ENCODE measurements at places on chromosomes 12 and 14.

GRCh38 chr12:113778432-113779132, 187.5 kb downstream of the RBM19 start:
- H3K27ac ChIP-seq: no peak overlapping the region
- no peaks in the 10 kb centered on the region for H3K4me1 ChIP-seq
- DNase-seq: no peak
- peaks cover 49% of the 10 kb centered on the region for H3K27me3 ChIP-seq

- no peak overlapping the region for H3K4me3 ChIP-seq
- no peak for DNase-seq
- H3K27ac ChIP-seq: no peak overlapping the region
- no peaks in the 10 kb centered on the region for H3K4me1 ChIP-seq
- H3K27me3 ChIP-seq: no peaks in the 10 kb centered on the region
- no peaks in the 10 kb centered on the region for H3K36me3 ChIP-seq
These were observed 452.8 kb downstream of the AACS start for GRCh38 chr12:125518074-125518473.

DNA sequence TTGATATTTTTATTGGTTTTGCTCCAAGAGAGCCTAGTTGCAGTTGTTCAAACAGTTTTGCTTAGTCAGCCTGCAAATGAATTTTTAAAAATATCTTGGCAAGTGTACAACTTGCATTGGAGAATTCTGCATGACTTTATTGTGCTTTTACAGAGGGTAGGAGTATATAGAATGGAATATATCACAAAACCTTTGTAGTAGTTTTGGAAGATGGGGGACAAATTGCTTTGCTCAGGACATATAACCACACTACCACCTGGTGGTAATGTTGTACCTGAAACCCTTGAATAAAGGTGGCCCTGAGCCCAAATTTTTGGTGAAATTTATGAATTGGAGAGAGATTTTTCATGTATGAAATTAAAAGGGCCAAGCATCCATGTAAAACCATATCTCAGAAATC, 645.2 kb downstream of the MED13L start:
- DNase-seq: no peak
- H3K36me3 ChIP-seq: no peaks in the 10 kb centered on the region
- no peaks in the 10 kb centered on the region for H3K27me3 ChIP-seq
- no peak overlapping the region for H3K4me3 ChIP-seq
- H3K27ac ChIP-seq: no peak overlapping the region
- no peaks in the 10 kb centered on the region for H3K4me1 ChIP-seq

GRCh38 chr14:32932302-32932913, 6.3 kb upstream of the NPAS3 start:
- H3K27ac ChIP-seq: no peak overlapping the region
- H3K4me3 ChIP-seq: peak overlapping the region; percentile 41
- peaks cover 72% of the 10 kb centered on the region for H3K27me3 ChIP-seq
- no peak for DNase-seq
- H3K4me1 ChIP-seq: peaks cover 20% of the 10 kb centered on the region

DNA sequence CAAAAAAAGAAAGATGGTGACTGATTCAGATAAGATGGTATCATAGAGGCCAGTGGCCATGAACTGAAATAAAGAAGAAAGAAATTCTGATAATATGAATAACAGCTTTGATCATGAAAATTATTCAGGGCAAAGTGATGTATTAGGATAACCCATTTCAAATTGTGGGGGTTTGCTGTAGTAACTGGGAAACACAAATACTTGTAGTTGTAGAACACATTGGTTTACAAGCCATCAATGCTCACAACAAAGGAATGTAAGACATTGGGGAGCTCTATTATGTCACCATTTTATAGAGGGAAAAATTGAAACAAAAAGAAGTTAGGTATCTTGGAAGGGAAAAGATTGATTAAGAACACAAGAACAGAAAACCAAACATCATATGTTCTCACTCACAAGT, 140.4 kb upstream of the FRMD6 start:
- H3K27me3 ChIP-seq: no peaks in the 10 kb centered on the region
- no peak for DNase-seq
- H3K27ac ChIP-seq: no peak overlapping the region
- no peaks in the 10 kb centered on the region for H3K36me3 ChIP-seq

DNA sequence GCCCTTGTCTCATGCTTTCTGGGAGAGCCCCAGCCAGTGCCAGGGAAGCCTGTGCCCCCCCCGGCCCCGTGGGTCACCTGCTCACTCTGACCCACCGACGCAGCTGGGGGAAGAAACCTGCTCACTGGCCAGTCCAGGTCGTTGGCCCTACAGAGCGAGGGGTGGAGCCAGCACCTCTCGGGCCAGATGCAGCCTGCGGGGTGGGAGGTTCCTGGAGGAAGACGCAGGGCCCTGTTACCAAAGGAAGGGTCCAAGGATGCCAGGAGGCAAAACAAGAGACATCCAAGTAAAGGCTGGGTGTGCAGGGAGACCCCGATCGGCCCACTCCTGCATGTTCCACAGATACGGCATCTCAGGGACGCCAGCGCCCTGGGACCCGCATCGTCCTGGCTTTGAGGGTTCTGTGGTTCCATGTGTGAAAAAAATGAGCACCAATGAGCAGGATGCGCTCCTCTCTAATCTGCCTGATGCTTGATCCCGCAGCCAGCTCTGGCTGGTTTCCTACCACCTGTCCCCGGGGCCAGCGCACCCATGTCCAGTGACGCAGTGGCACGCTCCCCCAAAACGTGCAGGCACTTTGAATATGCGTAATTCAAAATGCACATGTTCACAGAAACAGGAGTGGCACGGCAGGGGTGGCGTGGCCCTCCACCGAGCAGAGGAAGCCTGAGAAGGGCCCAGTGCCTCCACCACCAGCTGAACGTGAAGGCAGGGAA, 66.0 kb upstream of the GALNT9 start:
- DNase-seq: no peak
- no peak overlapping the region for H3K27ac ChIP-seq
- H3K36me3 ChIP-seq: no peaks in the 10 kb centered on the region
- H3K4me1 ChIP-seq: no peaks in the 10 kb centered on the region
- no peak overlapping the region for H3K4me3 ChIP-seq

DNA sequence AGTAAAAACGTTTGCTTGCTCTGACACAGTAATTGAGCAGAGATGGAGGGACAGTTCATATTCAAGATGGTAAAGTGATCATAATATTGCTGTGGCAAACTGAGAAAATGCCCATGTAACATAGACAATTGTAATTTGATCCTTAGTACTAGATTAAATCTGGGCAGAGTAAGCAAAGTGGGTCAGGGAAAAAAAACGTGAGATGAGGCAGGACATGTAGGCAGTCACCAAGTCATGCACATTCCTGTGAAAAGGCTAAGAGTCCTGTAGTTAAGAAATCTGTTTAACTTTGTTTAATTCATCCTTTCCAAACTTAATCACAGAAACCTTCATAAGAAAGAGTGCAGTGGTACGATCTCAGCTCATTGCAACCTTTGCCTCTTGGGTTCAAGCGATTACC, 16.1 kb downstream of the BTBD7 start:
- no peak for DNase-seq
- no peak overlapping the region for H3K27ac ChIP-seq
- H3K27me3 ChIP-seq: no peaks in the 10 kb centered on the region
- peaks cover 39% of the 10 kb centered on the region for H3K4me1 ChIP-seq

DNA sequence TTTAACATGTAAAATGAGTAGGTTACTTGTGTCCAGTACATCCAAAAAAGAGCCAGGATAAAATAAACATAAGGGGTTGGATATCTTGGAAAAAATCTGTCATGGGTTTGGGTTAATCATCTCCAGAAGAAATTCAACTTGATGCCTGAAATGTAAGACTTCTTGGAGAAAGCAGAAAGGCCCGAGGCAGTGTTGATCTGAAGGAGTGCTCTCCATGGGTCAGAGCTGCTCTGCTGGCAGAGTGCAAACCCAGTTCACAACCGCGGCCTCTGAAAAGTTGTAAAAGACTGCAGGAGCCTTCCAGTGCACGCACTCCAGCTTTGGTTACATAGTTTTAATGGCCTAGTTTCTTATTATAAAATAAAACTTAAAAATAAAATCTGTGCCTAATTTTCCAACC, 97.3 kb upstream of the ALX1 start:
- no peak overlapping the region for H3K4me3 ChIP-seq
- no peaks in the 10 kb centered on the region for H3K4me1 ChIP-seq
- no peak for DNase-seq
- no peaks in the 10 kb centered on the region for H3K27me3 ChIP-seq
- no peak overlapping the region for H3K27ac ChIP-seq

DNA sequence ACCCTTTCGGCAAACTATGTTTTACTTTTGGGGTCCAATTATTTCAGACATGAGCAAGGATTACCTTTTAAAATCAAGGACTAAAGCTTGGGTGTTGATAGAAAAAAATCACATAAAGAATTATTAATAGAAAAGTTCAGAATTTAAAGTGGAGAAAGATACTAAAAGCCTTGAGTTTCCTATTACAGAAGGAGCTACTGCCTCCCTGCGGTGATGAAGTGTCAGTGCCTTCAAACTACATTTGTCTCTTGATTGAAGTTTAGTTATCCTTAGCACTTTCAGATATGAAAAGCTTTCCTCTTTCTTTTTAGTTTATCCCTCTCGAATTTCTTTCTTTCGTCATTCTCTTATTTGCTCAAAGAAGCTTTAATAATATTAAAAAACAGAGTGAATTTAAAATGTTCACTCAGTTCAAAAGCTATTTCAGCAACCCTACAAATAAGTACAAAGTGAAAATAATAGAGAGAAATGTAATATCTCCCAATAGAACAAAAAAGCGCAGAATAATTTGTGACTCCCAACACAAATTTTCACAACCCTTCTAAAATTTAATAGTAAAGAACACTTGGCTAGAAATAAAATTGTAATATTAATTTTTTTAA, 87.6 kb downstream of the SEC23A start:
- no peak overlapping the region for H3K27ac ChIP-seq
- no peak for DNase-seq
- no peaks in the 10 kb centered on the region for H3K36me3 ChIP-seq

GRCh38 chr12:47350062-47350408, 270.3 kb upstream of the AMIGO2 start:
- peaks cover 8% of the 10 kb centered on the region for H3K4me1 ChIP-seq
- no peak overlapping the region for H3K4me3 ChIP-seq
- no peaks in the 10 kb centered on the region for H3K36me3 ChIP-seq
- no peaks in the 10 kb centered on the region for H3K27me3 ChIP-seq

DNA sequence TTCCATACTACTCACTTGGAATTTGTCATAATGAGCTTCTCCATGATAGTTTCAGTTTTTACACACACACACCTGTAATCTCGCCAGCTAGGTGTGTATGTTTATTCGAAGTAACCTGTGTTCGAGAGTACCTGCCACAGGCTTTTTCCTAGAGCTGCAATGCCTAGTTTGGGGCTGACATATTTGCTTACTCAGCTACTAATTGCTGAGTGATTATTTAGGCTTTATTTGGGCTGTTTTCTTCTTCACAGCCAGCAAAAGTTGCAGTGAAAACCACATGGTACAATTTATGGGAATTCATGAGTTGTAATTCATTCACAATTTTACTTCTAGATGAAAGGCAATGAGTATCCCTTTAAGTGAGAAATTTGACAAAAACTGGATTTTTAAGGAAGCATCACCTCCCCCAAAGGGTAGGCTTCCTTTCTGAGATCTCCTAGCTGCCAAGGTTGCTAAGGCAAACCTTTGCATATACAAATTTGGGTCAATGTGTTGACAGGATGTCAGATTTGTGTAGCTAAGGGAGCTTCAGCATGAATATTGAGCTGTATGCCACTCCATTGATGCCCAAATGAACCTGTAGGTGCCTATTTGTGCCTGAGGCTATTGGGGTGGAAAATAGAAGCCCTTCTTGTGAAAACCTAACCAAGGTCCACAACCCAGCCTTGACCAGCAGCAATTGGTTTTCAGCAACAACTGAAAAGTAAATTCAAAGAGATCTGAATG, 108.7 kb upstream of the OTX2 start:
- no peak overlapping the region for H3K27ac ChIP-seq
- no peak overlapping the region for H3K4me3 ChIP-seq
- H3K4me1 ChIP-seq: no peaks in the 10 kb centered on the region
- no peak for DNase-seq
- no peaks in the 10 kb centered on the region for H3K27me3 ChIP-seq
- H3K36me3 ChIP-seq: no peaks in the 10 kb centered on the region

DNA sequence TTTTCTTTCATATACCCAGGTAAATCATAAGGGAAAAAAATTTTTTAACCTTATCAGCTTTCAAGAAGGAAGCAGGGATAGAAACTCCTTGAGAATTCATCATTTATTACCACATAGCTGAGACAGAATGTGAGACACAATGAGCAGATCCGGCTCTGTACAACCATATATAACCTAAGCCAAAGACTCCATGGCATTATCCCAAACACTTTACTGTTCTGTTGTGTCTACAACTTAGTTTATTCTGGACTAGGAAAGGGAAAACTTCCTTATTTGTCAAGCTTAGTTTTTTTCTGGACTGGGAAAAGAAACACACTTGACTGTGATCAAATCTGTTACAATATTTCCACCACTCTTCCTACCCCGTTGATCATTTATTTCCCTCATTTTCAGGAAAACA, 38.3 kb upstream of the CATSPERB start:
- no peaks in the 10 kb centered on the region for H3K4me1 ChIP-seq
- H3K4me3 ChIP-seq: no peak overlapping the region
- H3K27me3 ChIP-seq: no peaks in the 10 kb centered on the region

DNA sequence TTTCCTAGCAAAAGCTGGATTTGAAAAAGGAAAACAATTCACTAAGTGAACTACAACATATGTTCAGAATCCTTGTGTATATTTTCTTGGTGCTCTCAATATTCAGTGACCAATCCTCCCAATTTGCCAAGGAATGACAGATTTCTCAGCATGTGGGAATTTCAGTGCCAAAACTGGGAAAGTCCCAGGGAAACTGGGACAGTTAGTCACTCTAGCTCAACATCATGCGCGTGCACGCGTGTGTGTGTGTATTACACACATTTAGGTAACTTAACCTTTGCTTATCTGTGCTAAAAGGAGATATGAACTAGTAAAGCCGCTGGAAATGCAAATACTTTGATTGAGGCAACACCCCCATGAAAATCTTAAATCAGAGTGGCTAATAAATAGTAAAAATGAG, 26.1 kb upstream of the SLC6A13 start:
- no peak overlapping the region for H3K27ac ChIP-seq
- peaks cover 83% of the 10 kb centered on the region for H3K36me3 ChIP-seq
- H3K4me1 ChIP-seq: no peaks in the 10 kb centered on the region
- H3K27me3 ChIP-seq: no peaks in the 10 kb centered on the region
- no peak for DNase-seq

- no peaks in the 10 kb centered on the region for H3K27me3 ChIP-seq
- H3K27ac ChIP-seq: no peak overlapping the region
- H3K4me3 ChIP-seq: no peak overlapping the region
- peaks cover 44% of the 10 kb centered on the region for H3K36me3 ChIP-seq
- peaks cover 44% of the 10 kb centered on the region for H3K4me1 ChIP-seq
These were observed 42.7 kb downstream of the RIN3 start for GRCh38 chr14:92556255-92556741.

DNA sequence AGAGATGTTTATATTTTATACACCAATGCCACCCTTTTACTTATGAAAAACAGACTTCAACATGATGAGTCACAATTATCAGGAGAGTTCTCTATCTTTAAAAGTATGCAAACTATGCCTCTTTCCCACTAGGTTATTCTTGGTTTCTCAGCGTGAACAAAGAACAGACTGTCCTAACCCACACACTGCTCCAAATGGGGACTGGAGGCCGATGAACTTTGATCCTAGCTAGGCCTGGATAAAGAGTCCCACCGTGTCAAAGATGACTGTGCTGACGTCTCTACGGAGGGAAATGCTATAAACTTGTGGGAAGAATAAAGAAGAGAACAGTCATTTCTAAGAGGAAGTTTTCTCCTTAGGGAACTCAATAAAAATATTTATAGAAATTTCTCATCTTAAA, 160.1 kb downstream of the EPS8 start:
- no peak overlapping the region for H3K4me3 ChIP-seq
- no peaks in the 10 kb centered on the region for H3K27me3 ChIP-seq
- DNase-seq: no peak
- peak overlapping the region; percentile 68 for H3K27ac ChIP-seq

Data from lower lobe of right lung (tissue), 2 donors.